ENCODE measurements at places on chromosomes 2 and 18.

DNA sequence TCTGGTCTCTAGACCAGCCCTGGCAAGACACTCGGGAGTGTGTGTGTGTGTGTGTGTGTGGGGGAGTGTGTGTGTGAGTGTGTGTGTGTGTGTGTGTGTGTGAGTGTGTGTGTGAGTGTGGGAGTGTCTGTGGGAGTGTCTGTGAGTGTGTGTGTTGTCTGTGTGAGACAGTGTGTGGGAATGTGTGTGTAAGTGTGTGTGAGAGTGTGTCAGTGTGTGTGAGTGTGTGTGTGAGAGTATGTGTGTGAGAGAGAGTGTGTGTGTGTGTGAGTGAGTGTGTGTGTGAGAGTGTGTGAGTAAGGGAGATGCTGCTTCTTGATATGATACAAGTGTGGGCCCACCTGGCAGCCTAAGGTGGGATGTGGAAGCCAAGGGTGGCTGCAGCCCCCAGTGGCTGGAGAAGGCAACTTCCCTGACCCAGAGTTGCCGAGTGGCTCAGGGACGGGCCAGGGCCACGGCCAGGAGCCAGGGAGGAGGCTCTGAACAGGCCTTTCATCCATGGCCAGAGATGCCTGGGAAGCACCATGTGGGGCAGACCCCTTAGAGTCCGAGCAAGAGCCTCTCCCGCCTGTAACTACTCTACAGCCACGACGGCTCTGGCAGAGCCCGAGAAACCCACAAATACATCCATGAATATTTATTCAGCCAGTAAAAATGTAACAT is 159.3 kb upstream of the MYCN start:
- no peak for DNase-seq

- DNase-seq, result peak; percentile 63
These were observed 62.0 kb downstream of the CACNB4 start for GRCh38 chr2:152036611-152037469.

- no peak for DNase-seq
These were observed 40.8 kb downstream of the TSN start for GRCh38 chr2:121796239-121796638.

DNA sequence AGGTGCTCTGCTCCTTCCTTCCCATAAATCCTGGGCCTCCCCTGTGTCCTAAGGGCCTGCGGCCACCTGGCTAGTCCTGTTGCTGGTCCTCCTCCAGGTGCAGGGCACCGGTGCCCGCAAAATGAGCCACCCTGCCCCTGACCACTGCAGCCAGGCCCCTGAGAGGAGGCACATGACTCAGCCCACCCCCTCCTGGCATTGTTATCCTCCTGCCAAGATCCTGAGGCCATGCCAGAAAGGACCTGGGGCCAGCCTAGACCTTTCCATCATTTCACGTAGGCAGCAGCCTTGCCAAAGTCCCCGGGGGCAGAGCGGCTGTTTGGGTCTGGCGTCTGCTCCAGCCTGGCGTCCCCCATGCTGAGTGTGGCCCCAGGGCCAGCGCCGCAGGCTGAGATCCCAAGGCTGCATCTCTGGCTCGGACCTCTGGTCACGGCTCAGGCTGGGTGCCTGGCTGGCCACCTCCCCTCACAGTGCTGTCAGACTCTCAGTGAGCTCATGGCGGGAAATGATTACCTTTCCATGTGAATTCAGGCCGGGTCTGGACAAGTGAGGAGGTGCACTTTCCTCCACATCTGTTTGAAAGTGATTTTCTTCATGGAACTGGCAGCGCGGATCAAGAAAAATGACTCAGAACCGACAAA is 81.0 kb downstream of the NDUFA10 start:
- DNase-seq, result no peak

- peak; percentile 37 for DNase-seq
These were observed 66.7 kb downstream of the PTPN4 start for GRCh38 chr2:119826370-119826961.

GRCh38 chr18:79393635-79394533 is 1.8 kb upstream of the NFATC1 start:
- no peak for DNase-seq

DNA sequence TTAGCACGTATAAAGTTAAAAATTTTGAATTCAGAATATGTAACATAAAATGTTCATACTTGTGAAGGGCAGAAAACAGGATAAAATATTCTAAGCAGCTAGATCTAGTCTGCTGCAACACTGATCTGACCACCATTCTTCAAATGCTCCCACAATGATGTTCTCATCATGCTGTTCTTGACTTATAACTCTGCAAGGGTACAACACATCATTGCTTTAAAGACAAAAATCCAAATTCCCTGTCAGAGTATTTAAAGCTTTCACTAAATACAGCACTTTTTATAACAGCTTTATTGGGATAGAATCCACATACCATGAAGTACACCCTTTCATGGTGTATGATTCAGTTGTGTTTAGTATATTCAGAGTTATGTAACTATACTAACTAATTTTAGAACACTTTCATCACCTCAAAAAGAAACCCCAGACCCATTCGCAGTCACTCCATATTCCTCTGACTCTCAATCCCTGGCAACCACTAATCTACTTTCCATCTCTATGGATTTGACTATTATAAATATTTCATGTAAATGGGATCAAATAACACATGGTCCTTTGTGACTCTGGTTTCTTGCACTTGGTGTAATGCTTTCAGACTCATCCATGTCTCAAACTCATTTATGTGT is 56.4 kb downstream of the MAP4K3 start:
- no peak for DNase-seq

DNA sequence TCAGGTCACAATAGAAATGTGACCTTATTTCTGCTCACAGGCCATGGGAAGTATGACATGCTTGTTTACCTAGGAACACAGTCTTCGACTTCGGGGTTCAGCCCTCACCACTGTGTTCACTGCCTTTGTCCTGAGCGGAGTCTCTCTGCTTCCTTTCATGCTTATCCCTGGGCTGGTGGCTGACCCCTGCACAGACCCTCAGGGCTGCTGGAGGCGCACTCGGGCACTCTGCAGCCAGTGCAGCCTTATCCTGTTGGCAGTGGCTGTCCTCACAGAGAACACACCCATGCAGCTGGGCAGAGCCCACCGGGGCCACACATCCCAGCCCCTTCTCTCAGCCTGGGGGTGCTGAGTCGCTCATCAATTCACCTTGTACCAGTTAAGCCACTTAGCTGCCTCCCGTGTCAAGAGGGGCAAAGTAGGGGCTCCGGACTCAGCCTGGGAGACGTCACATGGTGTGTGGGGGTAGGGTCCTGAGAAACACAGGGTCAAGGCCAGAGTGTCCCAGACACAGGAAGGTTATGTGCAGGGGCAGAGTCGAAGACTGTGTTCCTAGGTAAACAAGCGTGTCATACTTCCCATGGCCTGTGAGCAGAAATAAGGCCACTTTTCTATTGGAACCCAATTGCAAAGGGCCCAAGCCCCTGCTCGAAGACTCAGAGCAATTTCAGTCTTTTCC is 107.5 kb downstream of the FAM210A start:
- no peak for DNase-seq

DNA sequence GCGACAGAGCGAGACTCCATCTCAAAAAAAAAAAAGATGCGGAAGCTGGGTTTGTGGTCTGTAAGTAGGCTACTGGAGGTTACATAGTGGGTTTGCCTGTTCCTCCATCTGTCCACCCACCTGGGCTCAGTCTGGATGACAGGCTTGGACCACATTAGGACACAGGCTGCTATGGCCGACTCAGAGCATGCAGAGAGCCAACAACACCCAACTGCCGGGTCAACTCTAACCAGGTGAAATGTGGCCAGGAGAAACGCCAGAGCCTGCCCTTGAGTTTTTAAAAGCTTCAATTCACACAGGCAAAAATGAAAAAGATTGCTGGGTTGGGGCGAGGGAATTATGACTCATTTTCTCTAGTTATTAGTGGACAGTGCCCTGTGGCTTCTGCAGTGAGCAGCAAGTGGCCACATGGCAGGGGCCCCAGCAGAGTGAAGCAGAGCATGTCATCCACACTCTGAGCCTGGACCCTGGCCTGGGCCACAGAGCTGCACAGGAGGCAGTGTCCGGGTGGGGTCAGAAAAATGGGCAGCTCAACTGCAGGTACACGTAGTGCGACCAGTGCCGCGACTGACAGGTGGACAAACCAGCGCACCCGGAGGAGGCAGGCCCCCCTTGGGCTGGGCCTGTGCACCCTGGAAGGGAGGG is 67.4 kb downstream of the BIN1 start:
- DNase-seq, result peak; percentile 58

- DNase-seq, result no peak
These were observed 140.4 kb upstream of the MMADHC start for GRCh38 chr2:149727927-149728326.

DNA sequence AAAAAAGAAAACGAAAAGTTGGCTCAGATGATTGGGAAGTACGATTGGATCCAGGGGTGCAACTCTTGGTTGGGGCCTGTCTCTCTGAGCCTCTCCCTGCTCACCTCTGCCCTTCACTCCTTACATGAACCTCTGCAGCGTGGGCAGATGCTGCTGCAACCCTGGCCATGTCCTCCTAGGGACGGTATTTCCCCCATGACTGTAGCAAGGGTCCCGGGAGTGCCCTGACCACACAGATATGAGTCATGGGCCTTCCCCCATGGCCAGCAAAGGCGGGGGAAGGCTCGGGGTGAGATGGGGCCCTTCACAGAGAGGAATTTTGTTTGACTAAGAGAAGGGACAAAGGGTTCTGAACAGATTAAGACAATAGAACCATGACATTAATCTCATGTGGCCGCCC is 129.0 kb downstream of the NCK2 start:
- DNase-seq, result peak; percentile 70

- no peak for DNase-seq
These were observed 116.3 kb downstream of the FTCDNL1 start for GRCh38 chr2:199734651-199735050.

- no peak for DNase-seq
These were observed 80.5 kb downstream of the LYPD6 start for GRCh38 chr2:149410701-149411484.

GRCh38 chr2:112836695-112837117 is at the start of gene IL1B:
IL1B (minus strand) TSS chr2:112836779; CDS start chr2:112836229, 550 bp downstream.
- DNase-seq, result no peak

DNA sequence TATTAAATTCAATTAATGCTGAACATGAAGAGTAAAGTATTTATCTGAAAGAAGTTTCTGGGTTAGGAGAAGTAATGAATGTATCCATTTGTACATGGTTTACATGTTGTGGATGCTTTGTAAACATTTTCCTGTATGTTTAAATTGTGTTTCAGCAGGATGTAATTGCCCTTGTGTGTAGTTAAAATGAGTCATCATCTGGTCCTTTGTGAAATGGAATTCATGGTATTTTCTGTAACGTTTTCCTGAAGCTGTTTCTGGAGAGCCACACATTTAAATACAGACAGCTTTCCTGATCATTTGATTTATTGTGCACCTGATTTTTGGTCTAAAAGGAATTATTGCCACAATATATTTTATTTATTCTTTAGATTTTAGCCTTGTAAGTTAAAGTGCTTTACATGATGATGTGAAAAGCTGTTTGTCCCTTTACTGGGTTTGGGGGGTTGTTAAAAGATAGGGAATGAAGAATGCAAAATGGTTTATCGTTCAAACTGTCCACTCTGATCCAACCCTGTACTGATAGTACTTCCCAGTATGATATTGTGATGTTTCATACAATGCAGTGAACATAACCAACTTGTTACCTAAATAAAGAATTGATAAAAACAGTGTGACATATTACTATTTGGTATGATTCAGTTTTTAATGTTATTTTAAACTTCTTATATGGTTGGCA is 41.7 kb upstream of the SLC3A1 start:
- no peak for DNase-seq

DNA sequence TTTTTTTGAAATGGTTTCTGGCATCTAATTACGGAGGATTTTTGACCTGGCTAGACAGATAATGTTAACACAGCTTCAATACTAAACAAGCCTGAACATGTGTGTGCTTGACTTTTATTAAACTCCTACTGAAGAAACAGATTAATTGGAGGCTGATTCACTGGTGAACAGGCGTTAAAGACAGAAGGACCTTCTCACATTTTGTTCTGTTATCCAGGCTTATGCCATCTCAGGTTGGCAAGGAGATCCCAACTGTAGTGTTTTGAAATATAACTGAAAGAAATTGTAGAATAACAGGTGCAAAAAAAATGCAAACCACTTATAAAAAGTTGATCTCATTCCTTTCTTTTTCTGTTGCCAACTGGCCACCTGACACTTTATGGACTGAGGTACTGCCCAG is 269.6 kb downstream of the ARHGAP15 start:
- no peak for DNase-seq

DNA sequence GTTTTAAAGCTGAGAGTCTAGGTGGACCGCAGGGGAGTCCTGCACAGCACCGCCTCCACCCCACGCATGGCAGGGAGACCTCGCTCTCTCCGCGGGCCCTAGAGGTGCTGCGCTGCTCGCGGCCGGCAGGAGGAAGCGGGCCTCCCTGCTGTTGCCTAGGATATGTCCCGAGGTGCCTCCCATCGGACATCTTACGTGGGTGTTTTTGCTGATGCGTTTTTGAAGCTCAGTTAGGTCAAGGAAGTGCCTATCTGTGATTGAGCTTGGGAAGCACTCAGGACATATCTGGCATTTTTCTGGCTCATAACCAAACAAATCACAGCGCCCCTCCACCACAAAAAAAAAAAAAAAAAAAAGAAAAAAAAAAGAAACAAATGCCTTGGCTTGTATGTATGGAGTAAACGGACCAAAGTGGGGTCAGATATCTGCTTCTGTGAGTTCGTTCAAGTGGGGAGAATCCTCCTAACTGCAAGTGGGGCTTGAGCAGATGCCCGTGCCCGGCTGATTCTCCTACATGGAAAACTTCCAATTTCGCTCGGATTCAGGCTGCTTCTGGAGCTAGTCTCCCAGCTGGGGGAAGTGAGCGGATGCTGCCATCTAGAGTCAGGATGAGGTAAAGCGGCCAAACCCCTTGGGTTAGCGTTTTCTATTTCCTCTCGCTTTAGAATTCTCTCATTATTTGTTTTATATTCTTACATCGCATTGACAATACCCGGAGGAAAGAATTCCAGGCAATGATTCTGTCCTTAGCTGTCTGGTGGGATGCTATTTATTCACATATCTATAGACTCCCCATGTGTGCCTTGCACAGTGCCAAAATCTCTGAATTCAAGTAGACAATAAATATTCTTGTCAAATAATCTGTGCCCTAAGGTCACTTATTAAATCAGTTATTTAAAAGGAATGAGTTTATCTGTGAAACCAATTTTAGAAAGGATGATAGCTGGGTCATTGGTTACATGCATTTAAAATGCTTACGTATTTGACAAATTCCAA is 95.3 kb downstream of the CD8B2 start:
- peak; percentile 30 for DNase-seq

DNA sequence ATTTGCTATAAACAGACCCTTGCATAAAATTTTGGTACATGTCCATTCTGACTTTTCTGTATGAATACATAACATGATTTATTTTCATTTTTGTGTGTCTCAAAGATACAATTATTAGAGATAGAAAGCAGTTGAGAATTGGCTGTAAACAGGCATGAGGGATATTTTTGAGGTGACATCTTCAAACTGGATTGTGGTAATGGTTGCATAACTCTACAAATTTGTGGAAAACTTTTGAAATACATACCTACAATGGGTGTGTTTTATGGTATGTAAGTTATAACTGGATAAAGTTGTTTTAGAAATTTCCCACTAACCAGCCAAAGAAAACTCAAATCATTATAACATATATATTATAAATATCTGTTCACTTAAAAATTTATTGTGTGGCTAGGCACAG is 39.6 kb downstream of the GREB1L start:
- DNase-seq, result no peak

Data from activated CD4-positive, alpha-beta T cell treated with anti-CD3 and anti-CD28 coated beads, Interleukin-2, Interleukin-4, amounts not matched to agents 100 ng/mL and 50 ng/mL, durations not matched to agents 16 hours and 8 hours (primary cell).